ENCODE measurements at places on chromosomes 3 and 15.

GRCh38 chr3:118171236-118171852 is 863.3 kb downstream of the IGSF11 start:
- DNase-seq: no peak

GRCh38 chr3:149468504-149469212 is 5.8 kb upstream of the TM4SF4 start:
- DNase-seq: no peak

DNA sequence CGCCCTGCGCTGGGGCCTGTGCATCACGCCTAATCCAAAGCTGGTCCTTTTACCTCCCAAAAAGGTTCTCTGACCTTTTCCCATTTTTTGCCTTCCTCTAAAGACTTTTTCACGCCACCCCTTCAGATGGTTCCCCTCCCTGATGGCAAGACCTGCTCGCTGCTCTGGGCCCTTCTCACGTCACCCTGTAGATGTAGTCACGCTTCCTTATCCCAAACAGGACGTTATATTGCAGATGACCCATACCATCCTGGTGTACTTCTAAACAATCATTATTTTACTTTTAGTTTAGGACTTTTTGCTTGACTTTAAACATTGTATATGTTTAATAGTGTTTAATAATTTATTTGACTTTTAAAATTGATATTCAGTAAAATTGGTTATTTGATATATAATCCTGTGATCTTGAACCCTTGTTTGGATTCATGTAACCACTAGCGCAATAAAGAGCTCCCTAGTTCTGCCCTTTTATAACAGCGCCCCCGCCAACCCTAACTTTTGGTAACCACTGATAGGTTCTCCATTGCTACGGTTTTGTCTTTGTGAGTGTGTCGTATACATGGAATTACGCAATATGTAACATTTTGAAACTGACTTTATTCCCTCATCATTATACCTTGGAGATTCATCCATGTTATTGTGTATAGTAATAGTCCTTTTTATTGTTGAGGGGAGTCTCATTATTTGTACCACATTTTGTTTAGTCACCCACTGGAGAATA is 159.0 kb upstream of the CHRNA7 start:
- DNase-seq: no peak

- DNase-seq: no peak
These were observed 78.4 kb downstream of the NEK10 start for GRCh38 chr3:27290760-27291159.

- no peak for DNase-seq
These were observed 200.4 kb downstream of the WNT5A start for GRCh38 chr3:55286693-55287092.

GRCh38 chr15:89648106-89649012 is 6.9 kb downstream of the KIF7 start:
- DNase-seq: no peak

DNA sequence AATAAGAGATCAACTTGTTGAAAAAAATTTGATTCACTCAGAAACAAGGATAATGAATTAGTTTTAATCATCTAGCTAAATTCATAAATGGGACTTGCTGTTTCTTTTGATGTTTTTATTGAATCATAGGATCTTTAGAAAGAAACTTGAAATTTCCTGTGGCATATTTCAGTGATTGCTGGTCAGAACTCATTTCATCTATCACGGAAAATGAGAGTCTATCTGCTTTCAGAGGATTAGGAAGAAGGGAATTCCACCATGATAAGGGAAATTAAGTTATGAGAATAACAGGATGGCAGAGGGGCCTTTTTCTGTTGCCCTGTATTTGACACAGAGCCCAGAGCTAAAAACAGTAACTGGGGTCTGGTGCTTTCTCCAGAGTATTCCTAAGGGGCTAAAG is 44.9 kb upstream of the CCNL1 start:
- DNase-seq: no peak

- no peak for DNase-seq
These were observed 277.1 kb downstream of the SUCLG2 start for GRCh38 chr3:67377299-67377698.

- DNase-seq: no peak
These were observed 252.4 kb upstream of the HES1 start for GRCh38 chr3:193883551-193883950.

DNA sequence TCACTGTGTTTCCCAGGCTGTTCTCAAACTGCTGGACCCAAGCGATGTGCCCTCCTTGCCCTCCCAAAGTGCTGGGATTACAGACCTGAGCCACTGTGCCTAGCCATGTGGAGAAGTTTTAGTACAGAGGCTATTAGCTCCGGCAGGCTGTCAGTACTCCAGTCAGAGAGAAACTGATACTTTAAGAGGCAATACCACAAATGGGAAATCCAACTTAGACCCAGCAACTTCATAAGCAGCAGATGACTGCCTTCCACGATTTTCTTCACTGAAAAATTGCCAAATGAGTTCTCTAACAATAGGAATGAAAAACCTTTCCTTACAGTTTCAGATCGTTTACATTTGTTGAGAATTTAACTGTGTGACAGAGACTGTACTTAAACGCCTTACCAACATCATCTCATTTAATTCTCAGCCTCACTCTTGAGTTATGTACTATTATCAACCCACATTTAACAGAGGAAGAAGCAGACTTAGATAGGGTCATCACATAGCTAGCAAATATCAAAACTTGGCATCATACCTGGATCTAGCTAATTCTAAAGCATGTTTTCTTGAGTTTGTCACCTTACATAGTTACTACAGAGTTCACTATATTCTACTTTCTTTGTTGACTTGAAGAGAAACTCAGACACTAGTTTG is 127.4 kb downstream of the TCF12 start:
- no peak for DNase-seq
